Activated naive CD8-positive, alpha-beta T cell treated with anti-CD3 and anti-CD28 coated beads, Interleukin-2, amount 50 U/mL, for 16 hours (primary cell): ENCODE measurements at places on chromosomes 13 and 19.

DNA sequence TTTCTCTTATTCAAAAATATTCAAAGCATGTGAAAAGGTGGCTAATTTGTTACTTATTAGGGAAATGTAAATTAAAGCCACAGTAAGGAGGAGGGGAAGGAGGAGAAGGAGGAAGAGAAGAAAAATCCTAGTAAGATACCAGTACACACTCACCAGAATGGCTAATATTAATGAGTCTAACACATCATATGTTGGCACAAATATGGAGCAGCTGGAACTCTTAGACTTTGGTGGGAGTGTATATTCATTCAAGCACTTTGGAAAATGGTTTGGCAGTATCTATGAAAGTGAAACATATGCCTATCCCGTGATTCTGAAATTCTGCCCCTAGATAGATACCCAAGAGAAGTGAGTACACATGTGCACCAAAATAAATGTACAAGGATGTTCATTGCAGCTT is 38.1 kb upstream of the RGCC start:
- DNase-seq = no peak

DNA sequence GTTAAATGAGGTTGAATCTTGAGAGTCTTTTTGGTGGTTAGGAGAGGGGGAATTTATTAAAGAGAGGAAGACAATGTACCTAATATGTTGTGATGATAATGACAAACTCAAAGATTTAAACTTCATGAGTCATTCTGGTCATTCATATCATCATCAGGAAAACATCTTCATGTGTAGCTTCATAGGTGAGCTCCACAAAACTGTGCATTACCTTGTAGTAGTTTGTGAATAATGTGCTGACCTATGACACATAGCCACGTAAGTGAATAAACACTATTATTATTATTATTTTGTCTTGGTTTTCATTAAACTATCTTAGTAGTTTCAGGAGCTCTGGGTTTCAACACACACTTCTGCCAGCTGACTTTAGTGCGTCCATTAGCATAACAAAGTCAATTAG is 997 bp upstream of the GPC6 start:
- no peak for DNase-seq

DNA sequence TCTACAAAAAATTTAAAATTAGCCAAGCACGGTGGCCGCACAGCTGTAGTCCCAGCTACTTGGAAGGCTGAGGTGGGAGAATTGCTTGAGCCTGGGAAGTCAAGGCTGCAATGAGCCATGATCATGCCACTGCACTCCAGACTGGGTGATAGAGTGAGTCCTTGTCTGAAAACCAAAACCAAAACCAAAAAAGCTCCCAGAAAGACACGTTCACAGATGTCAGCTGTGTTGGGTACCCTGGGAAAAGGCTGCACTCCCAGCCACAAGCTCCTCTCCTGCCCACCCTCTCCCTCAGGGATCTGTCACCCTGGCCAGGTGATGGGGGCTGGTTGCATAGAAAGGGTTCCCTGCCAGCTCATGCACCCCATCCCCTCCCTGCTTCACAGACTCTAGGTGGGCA is 53.3 kb downstream of the RNF6 start:
- no peak for DNase-seq

- DNase-seq = no peak
These were observed 27.1 kb downstream of the ZNF724 start for GRCh38 chr19:23222998-23223652.

- DNase-seq = no peak
These were observed 1303.4 kb downstream of the PCDH9 start for GRCh38 chr13:65926750-65927171.

- no peak for DNase-seq
These were observed 17.2 kb downstream of the LDLR start for GRCh38 chr19:11106477-11106876.

GRCh38 chr13:51782026-51782710 is 21.8 kb downstream of the DHRS12 start:
- DNase-seq = no peak

GRCh38 chr13:95956589-95957148 is 96.5 kb downstream of the UGGT2 start:
- no peak for DNase-seq

GRCh38 chr19:15087182-15087581 is 5.2 kb downstream of the OR1I1 start:
- DNase-seq = no peak
